ENCODE measurements at places on chromosomes 3 and 15.

- H3K36me3 ChIP-seq: no peaks in the 10 kb centered on the region
- no peaks in the 10 kb centered on the region for H3K27me3 ChIP-seq
- DNase-seq: no peak
- H3K4me1 ChIP-seq: no peaks in the 10 kb centered on the region
- H3K27ac ChIP-seq: no peak overlapping the region
Observed at GRCh38 chr3:101809178-101810021, 30.4 kb downstream of the NXPE3 start.

DNA sequence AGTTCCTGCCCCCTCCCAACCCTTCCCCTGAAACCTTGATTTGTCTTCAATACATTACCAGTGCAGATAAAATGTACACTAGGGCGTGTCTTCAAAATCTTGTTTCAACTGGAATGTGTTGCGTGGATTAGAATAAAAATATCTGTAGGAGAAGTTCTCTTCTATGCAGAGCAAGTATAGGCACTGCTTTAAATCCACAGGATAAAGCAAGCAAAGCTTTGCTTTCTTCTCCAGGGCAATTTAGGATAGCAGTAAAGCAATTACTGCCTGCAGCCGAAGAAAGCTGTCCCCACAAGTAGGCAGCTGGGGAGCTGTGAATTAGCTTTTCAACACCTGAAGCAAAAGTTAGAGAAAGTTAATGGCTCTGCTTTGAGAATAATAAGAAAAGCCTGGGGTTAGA is 329.7 kb upstream of the KCNMB2 start:
- H3K27ac ChIP-seq: no peak overlapping the region
- no peak for DNase-seq
- H3K27me3 ChIP-seq: no peaks in the 10 kb centered on the region
- H3K4me3 ChIP-seq: no peak overlapping the region
- no peaks in the 10 kb centered on the region for H3K4me1 ChIP-seq

- H3K27ac ChIP-seq: no peak overlapping the region
- H3K4me1 ChIP-seq: no peaks in the 10 kb centered on the region
- DNase-seq: no peak
- no peaks in the 10 kb centered on the region for H3K27me3 ChIP-seq
- H3K36me3 ChIP-seq: no peaks in the 10 kb centered on the region
Observed at GRCh38 chr15:67501177-67501835, 19.6 kb upstream of the C15orf61 start.

- no peaks in the 10 kb centered on the region for H3K4me1 ChIP-seq
- H3K27ac ChIP-seq: no peak overlapping the region
- H3K27me3 ChIP-seq: no peaks in the 10 kb centered on the region
Observed at GRCh38 chr15:70438776-70439175, 324.6 kb downstream of the UACA start.

GRCh38 chr3:129016720-129017483 is 15.8 kb downstream of the EFCC1 start:
- H3K27ac ChIP-seq: no peak overlapping the region
- DNase-seq: peak; percentile 61
- H3K4me3 ChIP-seq: no peak overlapping the region

GRCh38 chr3:9071936-9072666 is 108.8 kb upstream of the RAD18 start:
- peaks cover 6% of the 10 kb centered on the region for H3K4me1 ChIP-seq
- DNase-seq: no peak
- H3K36me3 ChIP-seq: no peaks in the 10 kb centered on the region
- no peak overlapping the region for H3K4me3 ChIP-seq
- no peak overlapping the region for H3K27ac ChIP-seq

DNA sequence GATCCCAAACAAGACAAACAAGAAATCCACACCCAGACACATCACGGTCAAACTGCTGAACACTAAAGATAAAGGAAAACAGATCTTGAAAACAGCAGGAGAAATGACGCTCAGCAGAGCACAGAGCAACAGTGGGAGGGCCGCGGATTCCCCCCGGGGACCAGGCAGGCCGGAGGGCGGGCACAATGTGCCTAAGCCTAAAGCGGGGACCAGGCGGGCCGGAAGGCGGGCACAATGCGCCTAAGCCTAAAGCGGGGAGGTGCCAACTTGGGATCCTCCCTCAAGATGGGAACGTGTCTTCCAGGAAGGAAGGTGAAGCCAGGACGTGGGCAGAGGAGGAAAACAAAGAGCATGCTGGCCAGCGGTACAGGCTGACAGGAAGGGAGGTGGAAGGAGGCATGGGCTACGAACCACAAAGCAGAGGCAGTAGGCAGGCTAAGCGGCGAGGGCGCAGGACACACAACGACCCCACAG is 31.1 kb downstream of the CYFIP1 start:
- peaks cover 24% of the 10 kb centered on the region for H3K4me1 ChIP-seq
- no peaks in the 10 kb centered on the region for H3K36me3 ChIP-seq
- DNase-seq: peak; percentile 66
- no peak overlapping the region for H3K4me3 ChIP-seq
- no peaks in the 10 kb centered on the region for H3K27me3 ChIP-seq
- H3K27ac ChIP-seq: peak overlapping the region; percentile 62

DNA sequence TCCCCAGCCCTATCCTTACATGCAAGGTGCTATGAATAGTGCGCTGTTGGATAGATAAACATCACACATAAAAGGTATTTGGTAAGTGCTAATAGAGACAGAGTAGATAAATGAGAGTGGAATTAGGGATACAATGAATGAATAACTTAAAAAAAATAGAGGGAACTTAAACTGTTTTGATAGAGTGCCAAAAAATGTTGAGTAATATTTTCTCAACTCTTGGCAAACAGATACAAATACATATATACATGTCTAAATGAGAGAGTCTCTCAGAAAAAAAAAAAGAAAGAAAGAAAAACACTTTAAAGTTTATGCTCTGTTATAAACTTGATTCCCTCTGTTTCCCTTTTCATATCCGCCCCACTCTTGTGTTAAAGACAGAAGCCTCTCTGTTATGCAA is 667.4 kb downstream of the ROBO2 start:
- H3K27me3 ChIP-seq: no peaks in the 10 kb centered on the region
- H3K4me1 ChIP-seq: no peaks in the 10 kb centered on the region
- no peaks in the 10 kb centered on the region for H3K36me3 ChIP-seq
- H3K27ac ChIP-seq: no peak overlapping the region

Data from ovary (tissue), 10 donors.